Right renal pelvis (tissue), 4 donors: ENCODE measurements at places on chromosomes 6 and 20. TPM values are rescaled to one million over a fixed set of nuclear protein-coding genes. Genes with fewer than 3 reads are reported as not detected.

DNA sequence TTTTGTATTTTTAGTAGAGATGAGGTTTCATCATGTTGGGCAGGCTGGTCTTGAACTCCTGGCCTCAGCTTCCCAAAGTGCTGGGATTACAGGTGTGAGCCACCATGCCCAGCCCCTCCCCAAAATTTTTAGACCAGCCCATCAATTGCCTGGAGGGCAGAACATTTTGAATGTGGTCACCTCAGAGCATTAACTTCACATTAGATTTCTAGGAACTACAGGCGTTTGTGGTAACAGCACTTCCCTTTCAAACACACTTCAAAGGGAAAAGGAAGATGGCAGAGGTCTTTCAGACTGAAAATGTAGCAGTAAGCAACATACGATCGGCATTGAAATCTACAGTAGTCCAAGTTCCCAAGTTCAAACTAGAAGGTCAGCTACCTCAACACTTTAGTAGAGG, 12.3 kb upstream of the SLA2 start:
- no peak for DNase-seq

GRCh38 chr6:28589234-28589956, 63.7 kb downstream of the GPX5 start:
- DNase-seq = peak; percentile 84

- DNase-seq = no peak
Measured at GRCh38 chr20:3102575-3103368, 18.2 kb upstream of the AVP start.

GRCh38 chr6:168686831-168687730, 246.1 kb downstream of the SMOC2 start:
- DNase-seq = no peak

DNA sequence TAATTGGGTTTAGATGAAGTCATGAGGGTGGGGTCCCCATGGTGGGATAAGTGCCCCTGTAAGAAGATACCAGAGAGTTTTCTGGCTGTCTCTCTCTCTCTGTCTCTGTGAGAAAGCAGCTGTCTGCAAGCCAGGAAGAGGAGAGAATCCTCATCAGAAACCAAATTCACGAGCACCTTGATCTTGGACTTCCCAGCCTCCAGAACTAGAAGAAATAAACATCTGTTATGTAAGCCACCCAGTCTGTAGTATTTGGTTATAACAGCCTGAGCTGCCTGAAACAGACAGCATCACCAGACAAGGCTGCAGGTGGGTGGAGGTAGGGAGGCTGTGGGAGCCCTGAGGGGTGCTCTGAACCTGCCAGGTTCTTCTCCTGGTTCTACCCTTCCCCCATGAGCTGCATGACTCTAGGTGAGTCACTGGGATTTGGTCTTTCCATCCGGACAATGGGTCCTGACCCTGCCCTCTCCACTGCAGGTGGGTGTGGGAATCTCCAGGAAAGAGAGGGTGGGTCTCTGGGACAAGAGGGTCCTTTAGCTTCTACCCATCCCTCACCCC, 34.3 kb upstream of the VEGFA start:
- no peak for DNase-seq

GRCh38 chr6:142395768-142396231, 94.0 kb downstream of the ADGRG6 start:
- no peak for DNase-seq

GRCh38 chr6:34475767-34476328, 10.0 kb downstream of the PACSIN1 start:
- DNase-seq = no peak

DNA sequence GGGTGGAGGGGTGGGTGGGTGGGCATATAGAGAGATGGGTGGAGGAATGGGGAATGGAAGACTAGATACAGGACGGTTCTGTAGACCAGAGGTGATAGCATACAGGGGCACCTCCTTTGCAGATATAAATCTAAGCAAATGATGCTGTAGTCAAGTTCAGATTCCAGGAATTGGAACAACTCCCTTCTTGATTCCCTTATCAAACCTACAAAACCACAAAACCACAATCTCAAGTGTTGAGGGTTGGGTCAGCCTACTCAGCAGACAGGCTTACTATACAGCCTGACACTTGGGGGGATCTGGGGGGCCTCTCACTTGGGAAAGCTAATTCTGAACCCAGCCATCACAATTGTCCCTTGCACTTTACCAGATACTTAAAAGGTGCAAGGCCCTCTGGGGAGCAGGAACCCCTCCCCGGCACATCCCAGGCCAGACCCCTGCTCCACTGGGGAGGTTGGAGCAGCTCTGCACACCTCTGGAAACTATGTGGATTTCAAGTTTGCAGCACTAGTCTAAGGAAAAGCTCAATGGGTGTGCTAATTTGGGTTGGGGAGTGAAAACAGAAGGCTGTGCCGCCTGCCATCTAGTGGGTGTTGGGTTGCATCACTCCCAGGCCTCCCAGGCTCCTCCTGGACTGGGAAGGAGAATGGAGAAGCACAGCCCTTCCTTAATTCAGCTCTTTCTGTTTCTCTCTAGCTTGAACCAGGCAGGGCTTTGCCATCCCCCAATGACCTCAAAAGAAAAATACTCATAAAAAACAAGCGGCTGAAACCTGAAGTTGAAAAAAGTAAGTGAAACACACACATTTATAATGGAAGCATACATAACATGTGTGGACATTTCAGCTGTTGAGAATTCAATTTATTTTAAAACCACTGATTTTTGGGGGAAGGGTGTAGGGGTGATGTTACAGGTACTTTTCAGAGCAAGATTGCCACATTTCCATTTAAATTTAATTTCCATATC, 121.2 kb upstream of the LAMP5 start:
- peak; percentile 44 for DNase-seq

DNA sequence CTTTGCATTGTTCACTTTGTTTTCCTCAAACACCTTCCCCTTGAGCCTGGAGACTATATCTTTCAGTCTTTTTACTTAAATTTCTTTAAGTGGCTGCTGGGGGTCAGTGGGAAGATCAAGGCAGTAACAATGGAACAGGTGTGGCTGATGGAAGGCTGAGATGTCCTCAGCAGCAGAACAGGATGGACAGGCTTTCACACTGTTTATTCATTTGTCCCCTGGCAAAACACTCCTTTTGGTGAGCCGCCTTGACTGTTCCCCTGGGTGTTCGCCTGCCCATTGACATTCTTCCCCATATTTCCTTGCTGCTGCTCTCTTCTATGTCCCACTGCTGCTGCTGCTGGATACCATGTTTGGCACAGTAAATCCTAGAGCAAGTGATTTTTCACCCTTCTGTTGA, 38.1 kb downstream of the RNF144B start:
- DNase-seq = no peak

- no peak for DNase-seq
Measured at GRCh38 chr6:140064366-140064765, 689.9 kb upstream of the CITED2 start.

DNA sequence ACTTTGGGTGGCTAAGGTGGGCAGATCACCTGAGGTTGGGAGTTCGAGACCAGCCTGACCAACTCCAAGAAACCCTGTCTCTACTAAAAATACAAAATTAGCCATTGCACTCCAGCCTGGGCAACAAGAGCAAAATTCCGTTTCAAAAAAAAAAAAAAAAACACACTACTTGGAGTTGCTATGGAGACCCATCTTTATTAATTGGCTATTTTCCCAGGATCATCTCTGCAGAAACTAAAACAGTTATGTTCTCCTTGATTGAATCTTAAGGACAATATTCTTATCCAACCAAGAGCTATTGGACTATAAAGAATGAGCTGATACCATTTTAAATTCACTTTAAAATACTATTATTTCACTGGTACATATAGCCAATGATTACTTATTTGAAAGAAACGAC, 14.7 kb downstream of the AKIRIN2 start:
- no peak for DNase-seq

GRCh38 chr20:1862663-1863053, 32.5 kb upstream of the SIRPA start:
- DNase-seq = no peak

- peak; percentile 77 for DNase-seq
Measured at GRCh38 chr6:1872649-1873131, 263.0 kb downstream of the FOXC1 start.

DNA sequence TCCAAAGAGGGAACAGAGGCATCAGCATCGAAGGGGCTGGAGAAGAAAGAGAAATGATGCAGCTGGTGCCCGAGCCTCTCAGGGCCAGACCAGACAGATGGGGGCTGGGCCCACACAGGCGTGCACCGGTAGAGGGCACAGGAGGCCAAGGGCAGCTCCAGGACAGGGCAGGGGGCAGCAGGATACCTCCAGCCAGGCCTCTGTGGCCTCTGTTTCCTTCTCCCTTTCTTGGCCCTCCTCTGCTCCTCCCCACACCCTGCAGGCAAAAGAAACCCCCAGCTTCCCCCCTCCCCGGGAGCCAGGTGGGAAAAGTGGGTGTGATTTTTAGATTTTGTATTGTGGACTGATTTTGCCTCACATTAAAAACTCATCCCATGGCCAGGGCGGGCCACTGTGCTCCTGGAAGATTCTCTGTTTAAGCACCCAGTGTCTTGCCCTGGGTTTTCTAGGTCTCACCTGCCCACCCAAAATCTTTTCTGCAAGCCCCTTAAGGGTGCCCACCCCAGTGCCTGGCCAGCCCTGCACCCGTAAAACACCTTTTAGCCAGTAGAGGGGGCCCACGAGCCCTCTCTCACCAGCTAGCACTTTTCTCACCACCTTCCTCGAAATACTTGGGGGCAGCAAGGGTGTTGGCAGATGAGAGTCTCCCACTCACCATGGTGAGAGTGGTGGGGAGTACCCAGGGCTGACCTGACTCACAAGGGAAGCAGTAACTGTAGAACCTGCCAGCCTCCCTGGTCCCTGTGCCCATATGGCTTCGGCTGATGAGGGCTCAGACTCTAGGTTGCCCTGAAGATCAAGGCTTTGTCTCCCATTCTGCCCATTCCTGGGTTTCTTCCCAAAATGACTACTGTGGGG, 35.7 kb upstream of the ID1 start:
- no peak for DNase-seq

GRCh38 chr20:18166241-18166881, 28.7 kb downstream of the KAT14 start:
- DNase-seq = no peak

- no peak for DNase-seq
Measured at GRCh38 chr20:51620432-51620831, 77.9 kb upstream of the NFATC2 start.

GRCh38 chr20:19368351-19368750, 155.9 kb downstream of the SLC24A3 start:
- no peak for DNase-seq

Gene FOXS1
- 7.5 TPM for polyA plus RNA-seq

Gene CNBD2
- 0.46 TPM for polyA plus RNA-seq

Gene DYNLT2
- polyA plus RNA-seq = 9.6 TPM

Gene EPPIN
- 0.14 TPM for polyA plus RNA-seq

Gene EXOC2
- polyA plus RNA-seq = 24.0 TPM

Gene ENPP4
- 19.0 TPM for polyA plus RNA-seq

Gene PYGB
- polyA plus RNA-seq = 49.1 TPM

Gene FBXL4
- polyA plus RNA-seq = 30.5 TPM

Gene EDN1
- polyA plus RNA-seq = 4.4 TPM
